ENCODE measurements at places on chromosomes 6 and 20. TPM values are rescaled to one million over a fixed set of nuclear protein-coding genes. Genes with fewer than 3 reads are reported as not detected.

Gene TFAP2D
- total RNA-seq: 0.26 TPM

Gene EGFL8
- total RNA-seq: 1.2 TPM

Gene GFRA4
- total RNA-seq: not detected

Gene ASIP
- total RNA-seq: not detected

Gene CCN2
- 194 TPM for total RNA-seq

Gene ZBP1
- total RNA-seq: not detected

Gene DZANK1
- total RNA-seq: 1.2 TPM

Gene PEX7
- 11.1 TPM for total RNA-seq

Gene PLN
- total RNA-seq: 2.7 TPM

Gene SALL4
- total RNA-seq: 0.12 TPM

Gene SSTR4
- total RNA-seq: 0.13 TPM

Gene UCKL1
- total RNA-seq: 15.7 TPM

Gene NSFL1C
- total RNA-seq: 21.0 TPM

Gene MYBL2
- total RNA-seq: 3.9 TPM
